CD4-positive, alpha-beta T cell treated with Interleukin-15 for 4 hours (primary cell): ENCODE measurements at places on chromosomes 12 and 14.

DNA sequence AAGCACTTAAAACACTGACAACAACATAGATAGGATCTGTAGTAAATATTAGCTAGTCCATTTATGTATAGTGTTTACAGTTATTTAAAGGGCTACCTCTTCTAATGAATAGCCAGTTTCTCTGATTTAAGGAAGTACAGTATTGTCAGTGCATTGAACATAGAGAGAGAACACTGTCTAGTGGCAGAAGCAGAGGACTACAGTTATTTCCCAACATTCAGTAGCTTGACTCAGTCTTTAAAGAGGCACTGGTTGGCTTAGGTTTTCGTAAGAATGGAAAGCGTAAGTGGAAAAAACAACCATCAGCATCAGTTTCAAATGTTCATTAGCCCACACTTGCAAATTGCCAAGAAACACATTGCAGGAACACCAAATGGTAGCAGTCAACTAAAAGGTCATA is 125.0 kb upstream of the HMGA2 start:
- no peak for DNase-seq

- DNase-seq: no peak
Measured at GRCh38 chr14:36582011-36582873, at the start of gene NKX2-8. TSS of gene NKX2-8 (minus strand) at chr14:36582614. CDS start at chr14:36582389, 225 bp downstream.

- DNase-seq: no peak
Measured at GRCh38 chr14:72598306-72598705, 295.6 kb downstream of the DPF3 start.

DNA sequence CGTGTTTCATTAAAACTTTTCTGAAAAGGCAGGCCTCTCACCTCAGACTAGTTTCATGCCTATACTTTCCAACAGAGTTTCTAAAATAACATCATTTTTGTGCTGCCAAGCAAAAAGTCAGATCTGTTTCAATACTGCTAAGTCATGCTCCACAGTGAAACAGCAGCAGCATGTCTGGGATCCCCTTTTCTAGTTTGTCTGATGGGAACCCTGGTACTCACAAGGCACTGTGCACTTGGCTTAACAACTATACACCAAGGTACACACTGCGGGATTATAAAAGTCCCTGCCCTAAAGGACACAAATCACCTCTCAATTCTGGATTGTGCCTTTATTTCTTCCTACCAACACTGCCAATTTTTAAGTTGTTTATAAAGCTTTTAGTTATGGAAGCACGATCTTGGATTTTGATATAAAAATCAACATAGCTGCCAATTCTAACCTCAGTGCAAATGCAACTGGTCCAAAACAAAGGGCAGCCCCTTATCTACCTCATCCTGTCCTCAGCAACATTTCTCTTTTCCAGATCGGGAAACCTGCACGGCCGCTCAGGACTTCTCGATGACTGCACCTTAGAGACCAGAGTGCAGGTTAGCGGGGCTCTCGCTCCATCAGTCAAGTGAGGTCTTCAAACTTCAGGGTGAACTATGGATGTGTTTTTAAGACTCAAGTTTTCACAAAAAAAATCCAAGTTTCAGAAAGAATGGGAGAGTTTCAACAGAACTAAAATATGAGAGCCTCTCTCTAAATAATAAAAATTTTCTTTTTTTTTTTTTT is 1.7 kb upstream of the EIF5 start:
- no peak for DNase-seq

DNA sequence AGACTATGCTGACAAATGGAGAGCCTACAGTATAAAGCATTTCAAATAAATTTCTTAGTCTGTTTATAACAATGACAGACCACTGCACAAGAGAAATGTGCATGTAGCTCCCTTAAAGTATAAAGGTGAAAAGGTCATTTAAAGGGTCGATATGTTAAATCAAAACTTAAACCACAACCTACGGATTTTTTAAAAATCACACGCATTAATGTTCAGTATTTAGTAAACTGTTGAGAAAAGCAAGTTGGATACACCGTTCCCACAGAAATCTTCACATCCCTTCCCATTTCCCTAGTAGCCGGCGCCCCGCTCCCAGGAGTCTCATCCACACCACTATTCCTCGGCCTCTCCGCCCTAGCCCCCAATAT is 614 bp downstream of the FKBP3 start:
- DNase-seq: no peak

DNA sequence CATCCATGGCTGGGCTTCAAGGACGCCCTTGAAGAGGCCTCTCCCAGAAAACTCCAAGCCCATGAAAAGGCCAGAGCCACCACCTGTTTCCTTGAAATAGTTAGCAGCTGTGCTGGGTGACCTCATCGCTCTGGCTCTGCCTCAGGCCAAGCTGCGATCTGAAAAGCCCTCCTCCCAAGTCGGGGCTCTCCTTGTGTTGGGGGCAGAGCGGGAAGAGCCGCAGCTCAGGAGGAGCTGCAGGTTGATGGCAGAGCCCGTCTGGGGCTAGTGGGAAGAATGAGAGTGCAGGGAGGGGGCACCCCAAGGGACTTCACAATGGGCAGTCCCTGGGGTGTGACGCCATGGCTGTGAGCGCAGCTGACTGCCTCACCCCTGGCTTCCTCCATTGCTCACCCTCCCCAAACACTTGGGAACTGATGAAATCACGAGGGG is 50.0 kb upstream of the STON2 start:
- no peak for DNase-seq

GRCh38 chr12:109701064-109701463 is 12.6 kb upstream of the FAM222A start:
- DNase-seq: no peak

DNA sequence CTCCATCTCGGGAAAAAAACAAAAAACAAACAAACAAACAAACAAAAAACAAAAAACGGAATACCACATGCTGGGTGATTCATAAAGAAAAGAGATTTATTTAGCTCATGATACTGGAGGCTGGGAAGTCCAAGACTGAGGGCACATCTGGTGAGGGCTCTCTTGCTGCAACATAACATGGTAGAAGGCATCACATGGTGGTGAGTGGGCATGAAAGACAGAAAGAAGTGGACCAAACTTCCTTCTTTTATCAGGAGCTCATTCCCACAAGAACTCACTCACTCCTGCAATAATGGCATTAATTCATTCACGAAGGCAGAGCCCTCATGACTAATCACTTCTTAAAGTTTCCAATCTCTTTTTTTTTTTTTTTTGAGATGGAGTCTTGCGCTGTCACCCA is 8.0 kb upstream of the LGMN start:
- no peak for DNase-seq

DNA sequence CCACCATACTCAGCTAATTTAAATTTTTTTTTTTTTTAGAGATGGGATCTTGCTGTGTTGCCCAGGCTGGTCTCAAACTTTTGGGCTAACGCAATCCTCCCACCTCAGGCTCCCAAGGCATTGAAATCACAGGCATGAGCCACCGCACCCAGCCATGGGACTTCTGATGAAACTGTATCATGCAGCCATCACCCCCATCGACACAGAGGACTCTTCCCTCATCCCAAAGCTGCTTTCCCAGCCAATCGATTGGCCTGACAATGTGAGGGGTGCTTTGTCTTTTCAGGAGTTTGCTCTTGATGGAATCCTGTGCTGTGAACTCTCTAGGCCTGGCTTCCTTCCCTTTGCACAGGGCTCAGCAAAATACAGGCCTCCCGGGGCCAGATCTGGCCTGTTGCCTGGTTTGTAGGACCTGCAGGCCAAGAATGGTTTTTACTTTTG is 59.6 kb upstream of the NCOR2 start:
- no peak for DNase-seq

- no peak for DNase-seq
Measured at GRCh38 chr12:110077800-110078199, 29.5 kb upstream of the C12orf76 start.

GRCh38 chr12:79482921-79483320 is 207.8 kb downstream of the PAWR start:
- DNase-seq: no peak

DNA sequence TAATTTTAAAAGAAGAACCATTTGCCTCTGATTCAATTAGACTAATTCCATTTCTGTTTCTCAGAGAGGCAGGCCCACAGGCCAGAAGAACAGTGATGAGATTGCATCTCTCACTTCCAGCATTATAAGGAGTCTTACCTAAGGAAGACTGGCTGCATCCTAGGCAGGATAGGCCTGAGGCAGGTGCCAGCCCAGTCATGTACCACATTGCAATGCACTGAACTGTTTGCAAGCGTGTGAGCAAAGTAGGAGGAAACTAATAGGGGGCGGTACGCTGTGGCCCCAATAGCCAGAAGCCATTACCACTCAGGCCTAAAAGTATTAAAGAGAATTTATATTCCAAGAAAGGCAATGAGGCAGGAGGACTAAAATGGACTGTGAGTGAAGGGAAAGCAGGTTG is 12.1 kb upstream of the CNIH1 start:
- no peak for DNase-seq

- DNase-seq: peak; percentile 84
Measured at GRCh38 chr14:89701211-89702043, 253.1 kb downstream of the EFCAB11 start.

GRCh38 chr12:5416571-5416970 is 15.3 kb upstream of the NTF3 start:
- DNase-seq: no peak

DNA sequence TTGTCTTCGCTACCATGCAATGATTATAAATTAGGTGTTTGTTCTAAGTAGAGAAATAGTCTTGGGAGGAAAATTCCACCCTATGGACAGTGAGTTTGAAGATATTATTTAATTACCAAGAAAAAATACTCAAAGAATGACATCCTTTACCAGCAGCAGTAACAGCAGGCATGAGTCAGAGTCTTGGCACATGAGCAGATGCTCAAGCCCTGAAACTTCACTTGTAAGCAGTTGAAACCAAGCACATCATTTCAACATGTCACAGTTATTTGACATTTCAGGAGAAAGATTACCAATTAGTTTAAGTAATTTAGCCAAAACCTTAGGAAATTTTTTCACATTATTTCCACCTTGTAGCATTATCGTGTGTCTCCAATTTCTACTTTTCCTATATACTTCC is 99.2 kb downstream of the C12orf50 start:
- no peak for DNase-seq

GRCh38 chr14:97641827-97642226 is 844.6 kb downstream of the VRK1 start:
- DNase-seq: no peak

DNA sequence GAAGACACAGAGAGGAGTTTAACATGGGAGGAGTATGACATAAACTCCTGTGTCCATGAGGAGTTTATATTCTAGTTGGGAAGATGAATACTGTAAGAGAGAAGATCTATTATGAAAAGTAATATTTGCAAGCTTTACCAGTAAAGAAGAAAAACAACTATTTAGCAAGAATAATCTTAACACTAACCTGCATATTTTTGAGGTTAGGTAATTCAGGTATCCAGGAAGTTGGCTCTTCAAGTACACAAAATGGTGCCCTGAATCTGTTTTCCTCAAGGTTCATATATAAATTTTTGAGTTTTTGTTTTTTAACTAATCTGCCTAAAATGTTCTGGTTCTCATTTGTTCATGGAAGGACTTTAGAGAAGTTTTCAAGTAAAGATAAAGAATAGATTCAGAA is 33.9 kb upstream of the KCNMB4 start:
- DNase-seq: no peak

DNA sequence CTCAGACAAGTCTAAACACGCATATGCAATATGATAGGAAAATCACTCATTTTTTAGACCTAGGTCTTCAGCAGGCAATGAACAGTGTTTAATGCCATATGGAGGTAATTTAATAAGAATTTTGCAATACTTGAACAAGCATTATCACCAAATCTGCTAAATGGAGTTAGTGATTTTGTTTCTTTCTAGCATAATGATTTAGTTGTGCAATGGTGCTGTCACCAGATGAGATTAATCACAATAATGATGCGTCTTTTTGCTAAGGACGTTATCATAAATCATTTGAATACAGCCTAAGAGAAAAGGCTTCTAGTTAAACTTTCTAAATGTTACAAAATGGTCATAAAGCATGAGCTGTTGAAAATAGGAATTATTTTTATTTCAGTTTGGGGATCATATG is 170.0 kb upstream of the SLC16A7 start:
- no peak for DNase-seq

- DNase-seq: no peak
Measured at GRCh38 chr12:112305951-112306350, 76.3 kb downstream of the HECTD4 start.

DNA sequence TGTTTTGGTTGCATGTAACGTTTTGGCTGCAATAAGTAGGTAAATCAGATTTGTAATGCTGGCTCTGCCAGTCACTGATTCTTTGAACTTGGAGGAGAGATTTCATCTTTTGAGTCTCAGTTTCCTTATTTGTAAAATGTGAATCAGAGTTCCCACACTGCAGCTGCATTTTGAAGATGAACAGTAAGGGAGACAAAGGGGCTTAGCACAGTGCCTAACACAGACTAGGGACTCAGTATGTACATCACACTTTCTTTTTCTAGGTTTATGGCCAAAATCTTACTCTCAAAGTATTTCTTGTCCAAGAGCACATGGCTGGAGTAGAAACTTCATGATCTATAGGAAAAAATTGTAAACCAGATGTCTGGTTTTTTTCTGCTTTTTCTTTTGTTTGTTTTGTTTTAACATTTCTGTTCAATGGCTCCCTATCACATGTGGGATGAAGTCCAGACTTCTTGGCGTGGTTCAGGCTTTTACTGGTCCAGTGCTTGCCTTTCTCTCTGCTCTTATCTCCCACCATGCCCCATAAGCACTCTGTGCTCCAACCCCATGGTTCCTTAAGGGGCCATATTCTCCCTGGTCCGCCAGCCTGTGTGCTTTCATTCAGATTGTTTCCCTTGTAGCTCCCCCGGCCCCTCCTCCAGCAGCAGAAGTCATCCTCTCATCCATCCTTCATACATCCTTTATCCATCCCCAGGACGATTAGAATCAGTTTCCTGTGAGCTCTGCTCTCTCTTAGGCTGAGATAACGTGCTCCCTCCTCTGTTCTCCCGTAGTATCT is 58.0 kb downstream of the SYNE2 start:
- DNase-seq: no peak

GRCh38 chr12:98939350-98939749 is 294.3 kb downstream of the APAF1 start:
- no peak for DNase-seq

DNA sequence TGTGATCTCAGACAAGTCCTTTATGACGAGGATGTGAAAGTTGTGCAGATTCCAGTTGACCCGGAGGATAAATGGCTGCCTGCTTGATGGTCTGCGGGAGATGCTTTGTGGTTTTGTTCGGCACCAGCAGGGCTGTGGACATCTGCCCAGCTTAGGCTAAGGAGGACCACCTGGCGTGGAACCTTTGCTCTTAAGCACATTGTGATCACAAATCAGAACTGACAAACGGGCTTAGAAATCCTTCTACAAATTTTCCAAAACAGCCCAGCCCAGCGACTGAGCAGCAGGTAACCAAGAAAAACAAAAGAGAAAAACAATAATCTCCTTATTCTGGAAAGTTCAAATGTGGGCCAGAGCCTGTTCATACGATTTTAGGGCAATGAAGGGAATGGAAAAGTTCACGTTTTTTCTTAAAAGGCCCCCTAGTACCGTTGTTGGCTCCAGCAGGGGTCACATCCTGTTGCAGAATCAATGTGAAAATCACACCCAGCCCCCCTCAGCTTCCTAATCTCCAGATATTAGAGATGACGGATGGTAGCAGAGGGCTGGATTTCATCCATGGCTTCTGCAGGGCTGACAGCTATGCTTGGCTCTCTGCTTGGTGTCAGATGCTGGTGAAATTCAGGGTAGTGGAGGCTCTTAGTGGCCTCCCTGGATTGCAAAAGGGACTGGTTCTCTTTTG is 81.1 kb upstream of the RFLNA start:
- DNase-seq: no peak
